ENCODE measurements at places on chromosomes 7 and 10.

DNA sequence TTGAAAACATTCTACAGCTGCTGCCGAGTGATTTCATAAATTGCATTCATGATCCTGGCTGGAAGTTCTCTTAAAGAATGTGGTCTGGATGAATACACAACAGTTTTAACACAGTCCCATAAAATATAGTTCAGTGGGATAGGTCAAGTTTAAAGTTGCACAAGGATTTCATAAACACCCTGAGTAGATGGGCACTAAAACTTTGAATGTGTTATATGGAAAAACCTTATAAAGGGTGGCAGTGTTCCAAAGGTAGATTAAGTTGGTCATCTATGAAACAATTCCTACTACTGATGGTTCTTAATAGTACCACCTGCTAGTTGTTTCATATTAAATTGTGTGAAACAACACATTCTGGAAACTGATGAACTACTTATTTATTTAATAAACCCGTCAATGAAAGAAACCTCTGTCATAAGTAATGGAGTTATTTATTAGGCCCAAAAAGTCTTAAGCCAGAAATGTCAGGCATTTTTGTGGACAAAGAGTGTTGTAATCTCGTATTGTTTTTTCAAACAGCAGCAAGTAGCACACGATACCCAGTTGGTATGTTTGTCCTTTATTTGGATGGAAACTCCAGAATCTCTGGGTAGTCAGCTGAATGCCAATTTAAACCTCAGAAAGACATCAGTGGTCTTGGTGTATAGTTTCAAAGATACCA is 14.3 kb upstream of the RPA3 start:
- no peak for DNase-seq

GRCh38 chr10:52216852-52217251 is 97.2 kb upstream of the DKK1 start:
- no peak for DNase-seq

- no peak for DNase-seq
Observed at GRCh38 chr10:110239892-110240291, 32.5 kb downstream of the MXI1 start.

DNA sequence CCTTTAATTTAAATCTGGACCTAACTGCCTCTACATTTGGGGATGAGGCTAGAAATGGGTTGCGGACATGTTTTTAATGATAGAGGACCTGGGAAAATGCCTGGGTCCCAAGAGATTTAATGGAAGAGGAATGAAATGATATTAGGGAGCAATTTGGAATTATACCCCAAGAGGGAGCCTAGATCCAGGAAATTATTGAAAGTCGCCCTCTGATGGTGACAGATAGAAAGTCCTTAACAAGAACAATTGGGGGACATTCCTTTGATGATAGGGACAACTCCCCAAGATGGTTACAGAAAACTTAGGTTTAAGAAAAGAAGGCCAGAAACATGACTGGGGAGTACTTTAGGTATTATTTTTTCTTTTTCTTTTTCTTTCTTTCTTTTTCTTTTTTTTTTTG is 9.5 kb upstream of the TSGA13 start:
- DNase-seq = no peak

- DNase-seq = no peak
Observed at GRCh38 chr7:103301441-103301840, 4.2 kb downstream of the PMPCB start.

GRCh38 chr10:101848408-101848807 is 4.8 kb upstream of the KCNIP2 start:
- DNase-seq = no peak

- DNase-seq = no peak
Observed at GRCh38 chr7:30032310-30033125, 4.3 kb downstream of the PLEKHA8 start.

DNA sequence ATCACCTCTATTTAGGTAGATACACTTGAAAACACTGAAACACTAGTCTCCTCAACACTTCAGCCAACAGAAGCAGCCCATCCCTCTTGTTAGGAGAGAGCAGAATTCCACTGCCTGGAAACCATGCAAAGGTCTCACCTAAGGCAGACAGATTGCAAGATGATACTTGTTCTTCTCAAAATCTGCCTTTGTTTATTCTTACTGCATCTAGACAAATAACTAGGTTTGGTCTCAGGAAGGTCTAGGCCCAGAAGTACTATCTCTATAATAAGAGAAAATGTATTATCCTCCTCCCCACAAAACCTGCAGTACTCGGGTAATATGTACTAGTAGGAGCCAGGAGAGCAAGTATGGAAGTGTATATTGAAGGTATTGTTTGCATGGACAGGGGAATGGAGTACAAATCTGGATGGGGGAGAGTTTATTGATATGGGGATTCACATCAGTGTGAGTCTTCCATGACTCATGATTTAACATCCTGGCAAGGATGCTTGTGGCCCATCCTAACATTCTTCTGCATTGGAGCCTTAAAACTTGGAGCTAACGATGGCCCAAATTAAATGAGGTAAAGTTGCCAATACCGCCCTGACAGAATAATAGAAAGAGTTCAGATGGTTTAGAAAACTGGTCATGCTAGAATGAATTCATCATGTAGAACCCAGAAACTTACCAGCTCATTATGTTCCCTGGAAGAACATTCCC is 109.2 kb downstream of the EPC1 start:
- no peak for DNase-seq

- DNase-seq = no peak
Observed at GRCh38 chr10:101110856-101111523, 20.1 kb upstream of the TLX1 start.

GRCh38 chr10:43028143-43028542 is 48.7 kb upstream of the RET start:
- DNase-seq = no peak

GRCh38 chr10:96299383-96299782 is 4.9 kb upstream of the DNTT start:
- DNase-seq = no peak

DNA sequence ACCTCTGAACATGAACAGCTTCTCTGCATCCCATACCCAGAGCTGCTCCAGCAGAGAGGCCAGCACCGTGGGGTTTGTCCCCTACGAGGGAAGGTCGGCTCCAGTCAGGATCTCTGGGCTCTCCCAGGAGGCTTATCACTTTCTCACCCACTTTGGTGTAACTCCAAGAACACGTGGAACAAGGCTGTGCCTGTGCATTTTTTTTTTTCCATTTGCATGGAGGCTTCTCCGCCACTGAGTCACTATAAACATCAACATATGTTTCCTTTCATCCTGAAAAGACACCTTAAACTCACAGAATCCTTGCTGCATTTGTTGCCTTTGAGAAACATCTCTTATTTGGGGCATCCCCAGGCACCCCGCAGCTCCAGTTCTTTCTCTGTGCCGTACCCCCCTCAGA is 29.4 kb upstream of the ECHDC3 start:
- DNase-seq = no peak

GRCh38 chr7:35019179-35019729 is 18.0 kb downstream of the DPY19L1 start:
- DNase-seq = no peak

GRCh38 chr7:116897661-116898060 is 35.3 kb downstream of the CAPZA2 start:
- no peak for DNase-seq

DNA sequence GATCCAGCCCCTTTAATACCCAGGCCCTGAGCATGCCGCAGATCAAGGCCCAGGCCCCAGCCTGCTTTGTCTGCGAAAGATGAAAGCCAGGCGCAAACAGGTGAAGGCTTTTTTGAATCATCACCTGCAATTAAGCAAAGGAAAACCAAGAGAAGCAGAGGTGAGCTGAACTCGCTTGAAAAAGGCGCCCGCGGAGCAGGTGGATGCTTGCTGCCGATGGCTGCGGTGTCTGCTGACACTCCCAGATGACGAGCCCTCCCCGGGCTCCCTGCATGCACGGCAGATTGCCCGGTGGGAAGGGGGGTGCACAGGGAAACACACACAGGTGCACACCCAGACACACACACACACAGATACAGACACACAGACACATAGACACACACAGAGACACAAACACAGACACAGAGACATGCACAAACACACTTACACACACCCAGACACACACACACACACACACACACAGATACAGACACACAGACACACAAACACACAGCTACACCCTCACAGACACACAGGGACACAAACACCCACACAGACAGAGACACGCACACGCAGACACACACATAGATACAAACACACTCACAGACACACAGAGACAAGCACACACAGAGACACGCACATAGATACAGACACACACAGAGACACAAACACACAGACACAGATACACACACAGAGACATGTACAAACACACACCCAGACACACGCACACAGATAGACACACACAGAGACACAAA is 142.6 kb upstream of the RNF32 start:
- no peak for DNase-seq

DNA sequence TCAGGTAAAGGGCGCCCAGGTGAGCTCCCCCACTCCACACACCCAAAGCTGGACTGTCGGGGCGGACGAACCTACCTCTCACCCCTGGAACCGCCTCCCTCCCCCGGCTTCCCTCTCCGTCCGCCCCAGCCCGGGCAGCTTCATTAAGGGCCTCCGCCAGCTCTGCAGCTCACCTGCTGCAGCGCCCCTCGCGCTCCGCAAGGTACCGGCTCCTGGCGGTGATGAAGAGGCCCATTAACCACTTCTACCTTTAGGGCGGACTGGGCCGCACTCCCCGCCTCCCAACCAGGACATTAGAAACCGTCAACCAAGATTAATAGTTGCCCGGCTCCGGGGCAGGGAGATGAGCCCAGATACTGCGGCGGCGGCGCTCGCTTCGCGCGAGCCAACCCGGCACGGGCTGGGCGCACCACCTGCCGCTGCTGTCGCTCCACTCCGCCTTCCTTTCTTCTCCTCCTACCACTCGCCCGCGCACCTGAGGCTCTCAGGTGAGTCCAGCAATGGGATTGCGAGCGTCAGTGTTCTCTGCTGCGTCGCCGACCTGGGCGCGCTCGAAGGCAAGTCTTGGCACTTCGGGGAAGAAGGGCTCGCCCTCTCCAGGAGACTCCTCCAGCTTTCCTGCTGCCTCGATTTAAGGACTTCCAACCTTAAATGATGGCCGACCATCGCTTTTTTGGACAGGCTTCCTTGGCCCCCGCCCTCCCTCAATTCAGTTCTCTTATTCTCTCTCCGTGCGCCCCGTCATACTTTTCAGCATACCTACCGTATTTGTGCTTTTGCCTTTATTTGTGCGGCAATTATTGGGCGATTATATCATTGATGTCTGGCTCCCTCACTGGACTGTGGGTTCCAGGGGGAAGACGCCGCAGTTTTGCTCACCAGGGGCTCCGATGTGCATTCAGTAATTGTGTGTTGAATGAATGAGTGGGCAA is 13.6 kb upstream of the KAZALD1 start:
- DNase-seq = no peak

DNA sequence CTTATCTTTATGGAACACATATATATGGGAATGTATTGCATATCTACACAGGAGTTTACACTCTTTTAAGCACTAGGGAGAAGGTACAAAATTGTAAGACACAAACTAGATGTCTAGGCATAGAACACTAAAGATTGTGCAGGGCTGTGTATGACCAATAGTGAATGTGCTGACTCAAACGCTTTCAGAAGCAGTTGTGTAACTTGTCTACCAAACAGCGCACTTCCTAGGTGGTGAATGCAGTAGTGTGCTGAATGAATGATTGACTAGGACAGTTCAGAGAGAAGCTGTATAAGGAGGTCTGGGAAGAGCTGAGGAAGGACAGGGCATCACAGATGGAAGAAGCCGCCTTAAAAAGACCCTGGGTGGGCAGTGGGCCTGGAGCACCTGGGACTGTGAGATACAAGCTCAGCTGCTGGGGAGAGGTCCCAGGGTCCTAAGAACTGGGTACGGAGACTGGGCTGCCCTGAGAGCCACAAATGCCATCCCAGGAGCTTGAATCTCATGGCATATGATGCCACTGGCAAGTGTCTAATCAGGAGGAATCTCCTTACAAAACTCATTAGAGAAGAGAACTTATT is 14.2 kb downstream of the CLRN3 start:
- no peak for DNase-seq

DNA sequence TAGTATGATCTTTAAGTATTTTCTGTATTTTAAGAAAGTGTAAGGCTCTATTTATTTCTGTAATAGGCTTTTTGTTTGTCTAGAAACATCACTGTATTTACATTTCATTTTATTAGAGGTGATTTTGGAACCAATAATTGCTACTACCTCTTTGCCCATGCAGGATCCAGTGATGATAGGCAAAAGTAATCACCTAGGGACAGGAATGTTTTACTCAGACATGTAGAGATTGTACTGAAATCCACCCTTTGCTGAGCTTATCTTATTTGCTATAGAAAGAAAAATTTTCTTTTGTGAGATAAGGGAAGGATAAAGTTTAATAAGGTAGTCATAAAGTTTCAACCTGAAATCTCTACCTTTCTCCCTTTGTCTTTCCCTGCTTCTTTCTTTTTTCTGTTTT is 73.5 kb downstream of the MKLN1 start:
- no peak for DNase-seq

DNA sequence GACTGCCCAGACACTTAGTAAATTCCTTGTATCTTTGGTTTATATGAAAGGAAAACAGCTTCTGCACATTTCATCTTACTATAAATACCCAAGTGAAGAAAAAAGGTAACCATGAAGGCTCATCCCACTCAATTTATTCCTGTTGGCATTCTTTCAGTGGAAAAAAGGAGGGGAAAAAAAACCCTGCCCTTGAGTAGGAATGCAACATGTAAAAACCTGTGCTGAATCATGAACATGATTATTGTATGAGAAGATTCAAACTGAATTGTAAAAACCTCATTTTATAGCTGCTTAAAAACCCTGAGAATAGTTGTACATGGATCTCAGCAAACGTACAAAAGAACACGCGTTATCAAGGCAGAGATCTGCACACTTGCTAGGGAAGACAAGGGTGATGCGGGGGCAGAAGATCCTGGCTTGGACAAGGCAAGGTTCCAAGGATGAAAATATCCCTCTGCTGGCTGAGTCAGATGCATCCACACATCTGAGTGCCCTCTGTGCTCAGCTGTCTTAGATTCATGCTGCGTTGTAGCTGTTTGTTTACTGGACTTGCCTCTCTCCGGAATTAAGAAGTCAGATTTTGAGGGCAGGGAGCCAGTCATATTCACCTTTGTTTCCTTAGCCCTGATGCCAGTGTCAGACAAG is 658.2 kb downstream of the PARD3 start:
- DNase-seq = no peak

GRCh38 chr7:131330299-131330698 is 2.6 kb downstream of the MKLN1 start:
- DNase-seq = no peak

DNA sequence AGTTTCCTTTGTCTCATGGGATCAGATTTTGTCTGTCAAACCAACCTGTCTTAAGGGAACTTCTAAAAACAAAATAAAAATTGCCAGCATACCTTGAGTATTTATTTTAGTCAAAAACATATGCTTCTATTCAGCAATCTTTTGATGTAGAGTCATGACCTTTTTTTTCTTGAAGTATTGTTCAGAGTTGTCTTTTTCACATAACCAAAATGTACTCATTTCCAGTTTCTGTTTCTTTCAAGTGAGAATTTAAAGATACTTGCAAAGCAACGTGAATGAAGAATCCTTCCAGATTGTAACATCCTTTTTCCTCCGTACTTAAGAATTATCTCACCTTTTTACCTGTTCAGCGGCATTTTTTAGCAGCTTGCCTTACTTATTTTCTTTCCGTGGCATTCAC is 37.8 kb downstream of the GNAI1 start:
- DNase-seq = no peak
